HFFc6 (cell line): ENCODE measurements at places on chromosomes 16 and 17. TPM values are rescaled to one million over a fixed set of nuclear protein-coding genes. Genes with fewer than 3 reads are reported as not detected.

DNA sequence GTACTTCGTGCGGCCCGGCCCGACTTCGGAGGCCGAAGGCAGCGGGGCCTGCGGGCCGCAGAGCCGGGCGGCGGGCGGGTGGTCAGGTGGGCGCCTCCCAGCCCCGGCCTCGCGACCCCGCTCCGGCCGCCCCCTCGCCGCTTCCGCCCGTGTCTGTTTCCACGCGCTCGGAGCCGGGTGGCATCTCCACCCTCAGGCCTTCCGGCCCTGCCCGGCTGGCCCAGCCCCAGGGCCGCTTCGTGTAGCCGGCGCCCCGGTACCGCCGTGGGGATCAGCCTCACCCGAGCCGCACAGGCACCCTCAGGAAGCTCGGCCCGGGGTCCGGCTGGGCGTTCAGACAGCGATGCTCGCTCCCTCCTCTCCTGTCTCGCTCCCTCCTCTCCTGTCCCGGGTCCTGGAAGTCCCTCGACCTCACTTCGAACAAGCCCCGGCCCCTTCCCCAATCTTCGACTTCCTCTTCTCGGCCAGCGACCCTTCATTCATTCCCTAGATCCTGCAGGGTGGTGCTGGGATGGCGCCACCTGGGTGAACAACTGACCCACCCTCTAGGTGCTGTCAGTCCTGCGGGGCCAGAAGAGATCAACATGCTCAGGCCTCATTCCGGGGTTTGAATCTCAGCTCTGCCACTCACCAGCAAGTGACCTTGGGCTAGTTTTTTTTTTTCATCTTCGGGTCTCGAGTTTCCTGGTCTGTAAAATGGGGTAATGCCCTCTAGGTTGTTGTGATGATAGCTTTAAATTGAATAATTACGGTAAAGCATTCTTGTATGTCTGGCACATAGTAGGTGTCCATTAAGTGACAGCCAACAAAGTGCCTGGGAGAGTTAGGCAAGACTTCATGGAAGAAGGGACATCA lies 610 bp downstream of the VPS4A start:
- H3K4me3 ChIP-seq: peak overlapping the region; percentile 99
- H3K4me1 ChIP-seq: peaks cover 22% of the 10 kb centered on the region
- H3K27ac ChIP-seq: peak overlapping the region; percentile 93
- peaks cover 12% of the 10 kb centered on the region for H3K27me3 ChIP-seq

DNA sequence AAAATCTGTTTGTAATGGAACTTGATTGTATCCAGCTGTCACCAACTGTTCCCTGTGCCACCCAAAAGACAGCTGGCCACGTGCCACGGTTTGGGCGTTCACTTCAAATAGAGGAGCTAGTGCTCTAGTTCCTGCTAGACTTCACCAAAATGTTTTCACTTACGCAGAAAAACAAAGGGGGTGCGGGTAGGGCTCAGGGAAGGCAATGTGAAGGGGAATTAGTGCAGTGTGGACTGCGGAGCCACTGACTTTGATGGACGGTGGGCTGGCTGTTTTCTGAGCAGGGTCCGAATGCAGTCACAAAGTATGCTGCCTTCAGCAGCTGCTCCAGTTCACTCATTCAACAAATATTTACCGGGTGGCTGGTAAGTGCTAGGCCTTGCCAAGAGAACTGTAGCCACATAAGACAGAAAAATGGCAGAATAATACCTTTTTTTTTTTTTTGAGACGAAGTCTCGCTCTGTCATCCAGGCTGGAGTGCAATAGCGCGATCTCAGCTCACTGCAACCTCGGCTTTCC lies 7.6 kb upstream of the CYTH1 start:
- H3K27ac ChIP-seq: peak overlapping the region; percentile 51
- peaks cover 2% of the 10 kb centered on the region; the same call in 1 of the 2 replicates for H3K27me3 ChIP-seq
- H3K4me3 ChIP-seq: no peak overlapping the region; the same call in 1 of the 2 replicates

Gene SEPHS2
- total RNA-seq: 31.2 to 34.7 TPM (median 34.6 TPM) in 3 replicates

Gene CACNG1
- total RNA-seq: not detected in 3 replicates

DNA sequence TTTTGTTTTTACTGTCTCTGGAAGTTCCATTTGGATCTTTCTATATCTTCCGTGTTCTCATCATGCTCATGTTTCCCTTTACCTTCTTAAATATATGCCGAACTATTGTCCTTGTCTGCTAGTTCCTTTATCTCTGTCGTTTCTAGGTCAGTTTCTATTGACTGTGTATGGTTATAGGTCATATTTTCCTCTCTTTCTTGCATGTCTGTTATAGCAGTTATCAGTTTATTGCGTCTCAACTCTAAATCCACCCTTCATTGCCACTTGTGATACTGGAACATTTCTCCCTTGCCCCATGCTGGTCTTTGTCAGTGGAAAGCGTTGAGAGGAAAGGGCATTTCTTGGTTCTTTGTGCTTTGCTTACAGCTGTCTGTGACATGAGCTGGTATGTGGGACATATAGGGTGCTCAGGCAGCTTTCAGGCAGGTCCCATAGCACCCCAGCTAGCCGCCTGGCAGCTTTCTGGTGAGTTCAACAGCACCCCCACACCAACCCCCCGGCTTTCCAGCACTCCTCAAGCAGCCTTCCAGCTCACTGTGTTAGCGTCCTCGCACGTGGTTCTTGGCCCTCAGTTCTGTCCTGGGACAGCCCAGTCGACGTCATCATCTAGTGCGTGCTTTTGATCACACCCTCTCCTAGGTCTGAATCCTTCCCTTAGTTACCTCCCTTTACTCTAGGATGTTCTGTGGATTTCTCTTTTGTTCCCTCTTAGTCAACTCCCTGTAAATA lies 15.4 kb upstream of the DNASE1 start:
- no peak overlapping the region for H3K4me3 ChIP-seq
- no peaks in the 10 kb centered on the region; the same call in 1 of the 2 replicates for H3K27me3 ChIP-seq
- no peak for DNase-seq
- no peak overlapping the region for H3K27ac ChIP-seq
- no peaks in the 10 kb centered on the region for H3K36me3 ChIP-seq

DNA sequence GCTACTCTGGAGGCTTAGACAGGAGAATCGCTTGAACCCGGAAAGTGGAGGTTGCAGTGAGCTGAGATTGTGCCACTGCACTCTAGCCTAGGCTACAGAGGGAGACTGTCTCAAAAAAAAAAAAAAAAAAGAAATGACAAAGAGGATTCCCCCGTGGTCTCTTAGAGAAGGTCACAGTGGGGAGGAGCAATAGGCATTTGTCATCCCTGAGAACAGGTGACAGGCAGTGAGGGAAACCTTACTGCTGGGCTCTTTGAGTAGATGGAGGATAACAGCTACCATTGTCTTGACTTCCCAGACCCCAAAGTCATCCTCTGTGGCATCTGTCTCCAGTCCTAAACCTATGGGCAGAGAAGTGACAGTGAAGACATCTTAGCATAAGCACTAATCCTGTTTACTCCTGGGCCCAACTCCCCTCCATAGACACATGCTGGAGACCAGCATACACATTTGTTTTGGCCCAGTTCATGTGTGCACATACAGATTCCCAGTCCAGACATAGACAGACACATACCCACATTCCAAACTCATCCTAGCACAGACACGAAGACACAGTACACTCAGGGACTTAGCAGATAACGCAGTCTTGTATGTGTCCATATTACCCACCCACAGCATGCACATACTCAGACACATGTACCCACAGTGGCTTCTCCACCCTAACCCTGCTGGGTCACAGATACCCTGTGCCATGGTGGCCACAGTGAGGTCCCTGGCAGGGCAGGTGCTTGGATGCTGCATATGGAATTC lies 2.7 kb downstream of the ESRP2 start:
- H3K36me3 ChIP-seq: no peaks in the 10 kb centered on the region
- peaks cover 5% of the 10 kb centered on the region for H3K27me3 ChIP-seq
- no peak overlapping the region for H3K27ac ChIP-seq
- no peak for DNase-seq
- no peak overlapping the region for H3K4me3 ChIP-seq
- peaks cover 29% of the 10 kb centered on the region for H3K4me1 ChIP-seq

- peak; percentile 99 for DNase-seq
- peak overlapping the region; percentile 97 for H3K27ac ChIP-seq
- H3K36me3 ChIP-seq: peaks cover 26% of the 10 kb centered on the region
- H3K4me1 ChIP-seq: peaks cover 47% of the 10 kb centered on the region
Observed at GRCh38 chr17:83083368-83084201, 4.2 kb downstream of the METRNL start.

DNA sequence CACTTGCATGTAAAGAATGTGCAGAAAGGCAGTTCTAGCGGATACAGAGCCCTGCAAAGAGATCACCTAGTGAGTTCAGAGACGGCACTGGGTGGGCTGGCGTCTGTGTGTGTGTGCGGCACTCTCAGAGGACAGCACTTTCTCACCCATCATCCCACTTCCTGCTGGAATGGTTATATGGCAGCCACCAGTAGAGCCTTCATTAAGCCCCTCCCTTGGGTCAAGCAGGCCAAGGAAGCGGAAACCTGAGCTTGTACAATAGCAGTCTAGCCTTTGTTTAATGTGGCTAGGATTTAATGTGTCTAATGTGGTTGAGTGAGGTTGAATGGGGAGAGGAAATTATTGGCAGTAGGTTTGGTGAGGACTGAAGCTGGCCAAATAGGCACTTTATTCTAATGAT lies 88.3 kb upstream of the ELAC2 start:
- H3K4me1 ChIP-seq: peaks cover 5% of the 10 kb centered on the region; the same call in 1 of the 2 replicates
- no peak overlapping the region for H3K4me3 ChIP-seq
- no peak overlapping the region for H3K27ac ChIP-seq
- peaks cover 30% of the 10 kb centered on the region for H3K27me3 ChIP-seq
- no peak for DNase-seq

Gene HBM
- total RNA-seq: not detected in 3 replicates

Gene TNFRSF17
- total RNA-seq: not detected in 3 replicates

DNA sequence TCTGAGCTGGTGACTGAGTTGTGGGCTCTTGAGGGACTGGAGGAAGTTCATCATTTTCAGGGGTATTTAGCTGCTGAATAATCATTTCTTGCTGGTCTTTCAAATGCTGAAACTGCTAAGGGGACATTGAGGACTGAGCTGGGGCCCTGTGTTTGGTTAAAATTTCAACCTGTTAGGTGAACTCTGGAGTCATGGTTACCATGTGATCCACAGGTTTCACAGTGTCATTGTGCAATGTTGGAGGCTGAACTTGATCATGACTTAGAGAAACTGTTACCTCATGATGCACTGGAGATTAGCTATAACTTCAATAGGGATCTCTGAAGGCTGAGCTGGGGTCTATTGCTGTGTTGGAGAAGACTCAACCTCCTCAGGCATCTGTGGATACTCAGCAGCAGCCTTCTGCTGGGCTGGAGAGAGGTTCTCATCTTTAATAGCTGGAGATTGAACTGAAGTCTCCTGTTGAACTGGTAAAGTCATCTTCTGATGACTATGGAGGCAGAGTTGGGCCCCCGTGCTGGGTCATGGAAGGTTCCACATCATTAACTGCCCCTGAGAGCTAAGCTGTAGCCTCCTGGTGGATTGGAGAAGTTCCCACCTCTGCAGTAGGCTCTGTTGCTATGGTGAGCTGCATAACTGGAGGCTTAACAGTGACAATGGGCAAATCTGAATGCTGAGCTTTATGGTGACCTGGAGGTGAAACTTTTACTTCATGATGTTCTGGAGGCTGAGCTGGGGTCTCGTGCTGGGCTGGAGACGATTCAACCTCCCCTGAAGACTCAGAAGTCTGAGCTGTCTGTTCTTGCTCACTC lies 15.2 kb downstream of the RDM1 start:
- no peak for DNase-seq
- no peak overlapping the region for H3K4me3 ChIP-seq
- H3K4me1 ChIP-seq: peaks cover 4% of the 10 kb centered on the region; the same call in 1 of the 2 replicates
- no peaks in the 10 kb centered on the region for H3K36me3 ChIP-seq
- H3K27me3 ChIP-seq: peaks cover 10% of the 10 kb centered on the region
- H3K27ac ChIP-seq: no peak overlapping the region

Gene EFCAB5
- 0.31 to 0.94 TPM (median 0.84 TPM) in 3 replicates for total RNA-seq

GRCh38 chr17:75873587-75874322 lies 4.6 kb downstream of the TRIM47 start:
- no peak overlapping the region for H3K4me3 ChIP-seq
- DNase-seq: no peak

Gene SDK2
- not detected in 3 replicates for total RNA-seq
